ENCODE measurements at places on chromosomes 5 and 9.

GRCh38 chr5:145244788-145245187 lies 590.4 kb downstream of the PRELID2 start:
- no peak for DNase-seq

DNA sequence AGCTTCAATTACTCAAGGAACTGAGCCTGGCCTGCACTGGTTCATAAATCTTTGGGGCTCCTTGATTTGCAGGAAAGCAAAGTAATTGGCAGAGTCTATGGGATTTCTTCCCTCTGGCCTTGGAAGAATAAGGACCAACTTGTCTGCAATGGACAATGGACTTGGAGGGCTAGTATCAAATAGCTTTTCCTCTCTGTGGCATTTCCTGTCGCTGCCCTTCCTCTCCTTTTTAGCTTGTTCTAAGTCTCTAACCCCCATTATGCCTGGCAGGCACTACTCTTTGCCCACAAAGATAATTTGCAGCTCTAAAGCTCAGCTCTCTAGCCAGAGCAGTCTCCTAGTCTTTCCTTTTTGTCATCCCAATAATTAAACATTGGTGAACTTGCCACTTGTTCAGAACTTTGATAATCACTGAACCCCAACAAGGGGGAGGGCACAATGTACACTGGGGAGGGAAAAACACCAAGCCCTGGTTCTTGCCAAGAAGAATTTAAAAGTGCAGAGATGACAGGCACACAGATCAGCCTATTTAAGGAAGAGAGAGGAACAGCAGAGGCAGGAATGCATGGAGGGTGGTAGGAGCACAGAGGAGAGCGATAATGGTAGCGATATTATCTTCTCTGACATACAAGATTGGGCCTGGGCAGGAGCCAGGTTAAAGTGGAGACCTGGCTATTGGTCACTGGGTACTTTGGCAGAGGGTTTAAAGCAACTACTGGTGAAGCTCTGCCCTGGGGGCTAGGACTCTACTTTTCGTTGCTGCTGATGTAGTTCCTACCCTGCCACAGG lies 38.5 kb downstream of the FAM219A start:
- DNase-seq, result no peak

DNA sequence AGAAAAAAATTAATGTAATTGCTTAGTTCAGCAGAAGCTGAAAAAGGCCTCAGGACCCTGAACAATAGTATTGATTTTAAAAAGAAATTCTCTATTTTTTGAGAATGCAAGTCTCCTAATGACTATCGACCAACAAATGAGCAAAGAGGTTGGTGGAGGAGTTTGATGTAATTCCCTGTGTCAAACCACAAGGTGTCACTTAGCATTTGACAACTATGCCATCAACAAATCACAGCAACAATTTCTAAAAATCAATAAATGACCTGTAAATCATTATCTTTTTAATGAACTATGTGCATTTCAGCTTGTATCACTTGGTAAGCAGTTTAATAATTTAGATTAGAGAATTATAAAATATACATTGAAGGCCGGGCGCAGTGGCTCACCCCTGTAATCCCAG lies 133.7 kb downstream of the PRELID2 start:
- no peak for DNase-seq

GRCh38 chr5:62082370-62082801 lies 223.6 kb upstream of the KIF2A start:
- DNase-seq, result no peak

GRCh38 chr9:34989946-34990635 lies 546 bp downstream of the DNAJB5 start:
- peak; percentile 34 for DNase-seq

DNA sequence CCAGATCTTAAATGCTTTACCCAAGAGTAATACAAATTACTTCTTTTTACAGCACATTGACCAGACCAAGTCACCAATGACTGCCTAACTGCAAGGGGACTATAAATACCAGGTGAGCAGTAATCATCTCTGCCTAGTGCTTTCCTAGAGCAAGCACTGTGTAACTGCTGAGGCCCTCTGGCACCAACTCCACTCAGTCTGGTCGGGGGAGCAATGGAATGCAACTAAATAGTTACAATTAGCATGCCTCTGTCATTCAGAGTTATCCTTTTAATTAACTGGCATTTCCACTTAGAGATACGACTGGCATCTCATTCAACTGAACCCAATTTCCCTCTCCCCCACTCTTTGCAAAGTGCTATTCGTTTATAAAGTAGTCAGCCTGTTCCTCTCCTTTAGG lies 1309.1 kb upstream of the DMAC1 start:
- no peak for DNase-seq

GRCh38 chr9:104686081-104686480 lies 8.2 kb upstream of the OR13D1 start:
- DNase-seq, result no peak

DNA sequence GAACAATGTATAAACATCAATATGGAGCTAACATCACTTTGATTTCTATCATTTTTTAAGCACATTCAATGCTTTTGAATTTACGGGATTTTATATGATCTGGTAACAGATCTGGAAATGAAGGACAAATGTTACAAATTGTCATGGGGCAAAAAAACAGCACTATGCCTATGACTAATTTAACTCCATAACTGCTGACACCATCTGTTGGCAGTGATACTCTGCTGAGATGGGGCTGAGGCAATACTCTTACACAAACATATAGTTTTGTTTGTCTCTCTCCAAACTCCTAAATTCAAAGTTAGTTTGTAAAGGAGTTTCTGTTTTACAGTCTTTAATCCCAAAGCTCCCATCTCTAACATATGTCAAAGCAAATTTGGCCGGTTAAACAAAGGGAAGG lies 132.5 kb upstream of the FER start:
- DNase-seq, result peak; percentile 25

GRCh38 chr5:17163221-17163620 lies 54.2 kb upstream of the BASP1 start:
- DNase-seq, result no peak

DNA sequence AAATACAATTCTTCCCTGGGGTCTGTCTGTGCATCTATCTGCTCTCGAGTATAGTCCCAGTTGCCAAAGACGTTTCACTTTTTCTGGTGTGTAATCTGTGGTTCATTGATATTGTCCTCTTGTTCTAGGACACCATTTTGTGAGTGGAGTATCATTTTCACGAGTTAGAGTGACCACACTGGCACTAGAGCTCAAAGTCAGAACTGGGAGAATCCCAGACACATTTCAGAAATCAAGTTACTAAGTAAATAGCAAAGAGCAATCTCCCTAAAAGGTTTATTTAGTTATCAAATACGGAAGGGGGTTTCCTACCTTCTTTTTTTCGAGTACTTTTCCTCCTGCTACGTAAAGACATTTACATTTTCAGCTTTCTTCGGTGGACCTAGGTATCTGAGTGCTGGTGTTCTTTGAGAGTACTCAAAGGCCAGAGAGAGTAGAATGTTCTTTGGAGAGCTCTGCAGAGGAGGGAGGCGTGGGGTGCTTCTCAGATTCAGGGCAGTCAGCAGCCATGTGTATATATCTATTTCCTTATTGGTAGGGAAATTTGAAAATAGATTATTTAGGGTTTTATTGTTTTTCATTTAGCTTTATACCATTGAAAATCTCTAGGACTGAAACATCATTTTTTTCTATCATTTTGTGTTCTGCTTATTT lies 8.9 kb upstream of the HSPA9 start:
- no peak for DNase-seq

GRCh38 chr5:31682851-31683250 lies 43.9 kb downstream of the PDZD2 start:
- no peak for DNase-seq
